ENCODE measurements at places on chromosomes 11 and 22.
A peak's percentile ranks its signal among the peaks of the same experiment; 100 is the strongest.

- no peak for DNase-seq
These were observed 26.1 kb downstream of the SHISAL1 start for GRCh38 chr22:44286646-44287045.

DNA sequence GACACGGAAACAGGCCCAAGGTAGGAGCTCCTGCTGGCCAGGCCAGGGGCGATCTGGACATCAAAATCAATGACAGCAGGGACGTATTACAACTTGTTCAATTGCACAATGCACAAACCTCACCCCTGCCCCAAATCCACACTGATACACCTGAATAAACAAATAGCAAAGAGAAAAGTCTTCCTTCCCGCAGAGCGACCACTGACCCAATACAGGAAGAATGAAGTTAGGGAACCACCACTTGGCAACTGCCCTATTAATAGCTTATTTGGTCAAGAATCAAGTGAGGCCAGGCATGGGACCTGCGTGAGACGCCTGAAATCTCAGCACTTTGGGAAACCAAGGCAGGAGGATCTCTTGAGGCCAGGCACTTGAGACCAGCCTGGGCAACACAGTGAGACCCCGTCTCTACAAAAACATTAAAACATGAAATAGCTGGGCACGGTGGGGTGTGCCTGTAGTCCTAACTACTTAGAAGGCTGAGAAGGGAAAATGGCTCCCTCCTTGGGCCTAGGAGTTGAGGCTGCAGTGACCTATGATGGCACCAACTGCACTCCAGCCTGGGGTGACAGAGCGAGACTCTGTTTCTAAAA lies 109.1 kb downstream of the MED15 start:
- DNase-seq, result no peak

DNA sequence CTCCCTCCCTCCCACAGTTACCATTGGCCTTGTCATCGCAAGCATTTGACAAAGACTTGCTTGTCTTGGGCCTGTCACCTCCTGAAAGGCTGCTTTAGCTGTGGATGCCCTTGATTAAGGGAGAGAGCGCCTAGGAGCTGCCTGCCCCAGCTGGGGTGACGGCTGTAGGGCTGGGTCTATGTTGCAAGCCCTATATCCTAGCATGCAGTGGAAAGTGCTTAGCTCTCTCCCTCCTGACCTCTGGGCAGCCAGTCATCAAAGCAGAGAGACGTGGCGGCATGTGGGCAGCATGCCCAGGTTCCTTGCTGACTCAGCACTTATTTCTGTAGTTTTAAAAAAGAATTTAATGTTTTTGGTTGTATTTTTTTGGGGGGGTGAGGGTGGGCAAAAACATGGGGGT lies 75.9 kb downstream of the BARX2 start:
- DNase-seq, result no peak

GRCh38 chr11:107473792-107474191 lies 16.2 kb upstream of the CWF19L2 start:
- no peak for DNase-seq

- DNase-seq, result no peak
These were observed 58.6 kb downstream of the HIPK3 start for GRCh38 chr11:33315822-33316221.

- DNase-seq, result no peak
These were observed 27.7 kb downstream of the SLC36A4 start for GRCh38 chr11:93169950-93170561.

DNA sequence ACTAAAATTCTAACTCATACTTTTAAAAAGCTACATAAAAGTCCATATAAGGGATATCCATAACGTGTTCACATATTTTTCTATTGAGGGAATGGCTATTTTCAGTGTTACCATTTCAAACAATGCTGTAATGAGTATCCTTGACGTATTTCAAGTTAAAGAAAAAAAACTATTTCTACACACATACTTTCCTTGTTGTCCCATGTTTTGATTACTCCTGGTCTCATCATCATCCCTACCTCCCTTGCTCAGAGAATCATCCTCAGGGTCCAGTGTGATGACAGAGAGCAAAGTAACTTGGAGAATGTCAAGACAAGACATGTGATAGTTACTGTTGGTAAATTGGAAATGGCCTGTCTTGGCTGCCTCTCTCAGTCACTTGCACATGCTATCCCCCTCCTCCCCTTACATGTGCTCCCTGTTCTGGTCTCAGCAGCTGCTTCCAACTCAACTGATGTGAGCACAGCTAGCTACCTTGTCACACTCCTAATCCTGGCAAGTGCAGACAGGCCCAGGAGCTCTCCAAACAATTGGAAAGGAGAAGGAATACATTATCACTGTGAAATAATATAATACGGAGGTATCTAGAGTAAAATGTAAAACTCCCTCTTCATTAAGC lies 21.8 kb downstream of the NUMA1 start:
- no peak for DNase-seq

DNA sequence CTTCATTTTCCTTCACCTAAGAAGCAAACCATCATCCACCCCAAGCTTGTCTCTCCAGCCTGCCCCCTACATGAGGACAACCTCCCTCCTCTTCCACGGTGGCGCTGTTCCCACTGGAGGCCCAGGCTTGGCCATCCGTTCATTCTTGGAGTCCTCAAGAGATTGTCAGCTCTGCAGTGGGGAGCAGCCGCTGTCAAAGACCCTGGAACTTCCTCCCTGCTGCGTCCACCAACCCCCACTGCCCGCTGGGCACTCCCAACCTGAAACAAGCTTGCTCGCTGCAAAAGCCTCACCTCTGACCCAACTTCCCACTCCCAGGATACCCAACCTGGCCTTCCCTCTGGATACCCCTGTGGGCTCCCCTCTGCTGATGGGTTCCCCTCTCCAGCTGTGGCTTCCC lies 10.4 kb upstream of the CD81 start:
- peak; percentile 61 for DNase-seq

DNA sequence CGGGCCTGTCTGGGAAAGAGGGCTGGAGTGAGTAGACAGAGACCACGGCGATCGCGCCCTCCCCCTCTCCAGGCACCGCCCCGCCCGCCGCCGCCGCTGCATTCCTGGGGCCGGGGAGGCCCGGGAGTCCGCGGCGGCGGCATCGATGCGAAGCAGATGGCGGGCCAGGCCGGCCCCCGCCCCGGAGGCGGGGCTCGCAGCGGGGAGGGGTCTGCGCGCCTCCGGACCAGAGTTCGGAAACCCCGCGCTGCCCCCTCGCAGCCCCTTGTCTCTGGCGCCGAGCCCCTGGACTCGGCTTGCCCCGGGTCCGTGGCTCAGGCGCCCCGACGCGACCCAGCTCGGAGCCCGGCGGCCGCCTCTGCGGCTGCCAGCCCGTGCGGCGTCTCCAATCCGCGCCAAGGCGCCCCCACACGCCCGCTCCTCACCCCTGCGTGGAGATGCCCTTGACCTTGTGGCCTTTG lies 1.3 kb downstream of the SCARF2 start:
- no peak for DNase-seq

- DNase-seq, result no peak
These were observed 4.2 kb downstream of the SCGB1A1 start for GRCh38 chr11:62423012-62423411.

DNA sequence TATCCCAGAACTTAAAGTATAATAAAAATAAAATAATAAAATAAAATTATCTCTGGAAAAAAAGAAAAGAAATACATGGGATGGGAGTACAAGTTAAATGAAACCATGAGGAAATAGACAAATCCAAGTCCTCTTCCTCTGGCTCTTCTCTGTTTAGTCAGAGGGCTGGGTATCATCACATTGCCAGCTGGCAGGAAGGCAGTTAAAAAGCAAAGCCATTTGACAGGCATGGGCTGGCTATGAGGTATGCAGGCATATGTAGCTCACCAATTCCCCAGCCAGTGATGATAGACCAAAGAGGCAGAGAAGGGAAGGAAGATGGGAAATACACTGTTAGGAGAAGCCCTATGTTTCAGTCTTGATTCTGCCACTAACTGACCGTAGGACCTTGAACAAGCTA lies 6.5 kb downstream of the LYVE1 start:
- no peak for DNase-seq

DNA sequence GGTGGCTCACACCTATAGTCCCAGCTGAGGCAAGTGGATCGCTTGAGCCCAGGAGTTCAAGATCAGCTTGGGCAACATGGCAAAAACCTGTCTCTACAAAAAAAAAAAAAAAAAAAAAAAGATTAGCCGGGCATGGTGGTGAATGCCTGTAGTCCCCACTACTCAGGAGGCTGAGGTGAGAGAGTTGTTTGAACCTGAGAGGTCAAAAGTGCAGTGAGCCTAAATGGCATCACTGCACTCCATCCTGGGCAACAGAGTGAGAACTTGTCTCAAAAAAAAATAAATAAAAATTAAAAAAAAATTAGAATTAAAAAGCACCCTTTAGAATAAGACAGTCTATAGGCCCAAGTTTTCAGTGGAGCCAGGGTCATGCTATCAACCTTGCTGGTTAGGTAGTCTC lies 95.5 kb downstream of the PDHX start:
- DNase-seq, result no peak

DNA sequence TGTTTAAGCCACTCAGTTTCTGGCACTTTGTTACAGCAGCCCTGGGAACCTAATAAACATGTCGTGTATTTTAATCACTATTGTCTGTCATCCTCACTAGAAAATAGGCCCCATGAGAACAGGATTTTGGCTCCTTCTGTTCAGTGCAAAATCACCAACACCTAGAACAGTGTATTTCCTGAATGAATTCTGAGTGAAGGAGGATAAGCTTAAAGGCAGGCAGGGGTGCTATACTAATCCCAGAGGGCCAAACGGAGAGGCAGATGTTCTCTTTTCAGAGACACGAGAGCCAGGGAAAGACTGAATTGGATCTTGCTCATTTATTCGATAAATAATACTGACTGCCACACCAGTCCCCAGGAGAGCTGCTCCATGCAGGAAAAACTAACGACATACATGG lies 10.4 kb downstream of the SMCO4 start:
- no peak for DNase-seq

DNA sequence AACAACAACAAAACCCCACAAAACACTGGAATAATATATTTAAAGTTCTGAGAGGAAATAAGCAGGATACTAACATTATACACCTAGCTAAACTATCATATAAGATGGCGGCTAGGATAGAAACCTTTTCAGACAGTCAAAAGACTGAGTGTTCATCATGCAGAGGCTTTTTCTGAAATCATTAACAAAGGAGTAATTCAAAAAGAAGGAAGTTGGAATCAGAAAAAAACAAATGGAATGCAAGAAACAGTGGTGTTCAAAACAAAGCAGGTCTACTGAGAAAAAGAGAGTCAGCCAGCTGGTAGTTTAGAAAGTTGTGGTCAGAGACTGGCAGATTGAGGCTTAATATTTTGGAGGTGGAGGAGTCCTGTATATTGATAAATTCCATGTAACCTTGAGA lies 30.1 kb upstream of the ZBTB44 start:
- DNase-seq, result no peak

GRCh38 chr11:80872116-80872728 lies 1431.4 kb upstream of the TENM4 start:
- no peak for DNase-seq

- DNase-seq, result no peak
These were observed 9.1 kb downstream of the HPS5 start for GRCh38 chr11:18312663-18313420.
